Peyer's patch (tissue), 4 donors: ENCODE measurements at places on chromosomes 11 and 22.

GRCh38 chr11:70703141-70704064 lies 305.1 kb downstream of the CTTN start:
- DNase-seq = peak; percentile 24

GRCh38 chr22:47225931-47226633 lies 463.6 kb downstream of the TBC1D22A start:
- no peak for DNase-seq

DNA sequence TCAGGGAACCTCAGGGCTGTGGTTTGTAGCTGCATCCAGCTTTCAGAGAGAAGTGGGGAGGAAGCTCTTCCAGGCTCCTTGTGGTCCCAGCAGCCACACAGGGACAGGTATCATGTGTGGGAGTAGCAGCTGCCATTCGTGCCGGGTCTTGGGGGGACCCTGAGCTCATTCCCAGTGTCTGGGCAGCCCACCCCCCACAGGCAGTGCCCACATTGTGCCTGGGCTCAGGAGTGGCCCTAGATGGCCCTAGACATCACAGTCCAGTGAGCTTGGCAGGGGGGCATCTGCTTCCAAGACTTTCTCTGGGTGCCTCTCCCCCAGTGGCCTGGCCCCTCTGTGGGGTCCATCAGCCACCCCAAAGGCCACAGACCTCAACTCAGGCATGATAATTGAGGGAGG lies 619.7 kb downstream of the BRD1 start:
- peak; percentile 33 for DNase-seq

- DNase-seq = no peak
These were observed 2.9 kb upstream of the SHANK2 start for GRCh38 chr11:71255323-71255722.

- DNase-seq = no peak
These were observed 59.3 kb downstream of the STIM1 start for GRCh38 chr11:3914805-3915204.

DNA sequence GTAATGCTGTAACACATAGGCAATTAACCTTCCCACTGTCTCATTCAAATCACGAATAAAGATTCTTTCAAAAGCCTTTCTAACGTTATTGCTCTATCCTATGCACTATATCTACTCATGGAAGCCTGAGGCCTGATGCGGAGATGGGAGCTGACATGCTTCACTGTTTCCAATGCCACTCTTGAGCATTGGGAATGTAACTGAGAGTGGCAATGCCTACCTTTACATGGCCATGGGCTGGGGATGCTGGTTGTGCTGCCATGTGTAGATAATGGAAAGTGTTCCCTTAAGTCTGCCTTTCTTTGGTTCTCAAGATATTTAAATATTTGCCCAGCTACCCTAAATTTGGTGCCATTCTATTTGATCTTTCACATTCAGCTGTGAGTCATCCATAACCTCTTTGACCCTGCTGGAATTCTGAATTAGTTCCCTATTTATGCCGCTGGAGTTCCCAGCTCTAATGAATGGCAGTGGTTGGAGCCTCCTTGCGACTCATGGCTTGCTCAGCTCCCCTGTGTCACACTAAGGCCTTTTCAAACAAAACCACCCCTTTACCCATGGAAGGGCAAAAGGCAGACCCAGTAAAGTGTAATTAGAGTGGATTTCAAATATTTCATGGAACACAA lies 21.4 kb upstream of the DKK3 start:
- DNase-seq = no peak

DNA sequence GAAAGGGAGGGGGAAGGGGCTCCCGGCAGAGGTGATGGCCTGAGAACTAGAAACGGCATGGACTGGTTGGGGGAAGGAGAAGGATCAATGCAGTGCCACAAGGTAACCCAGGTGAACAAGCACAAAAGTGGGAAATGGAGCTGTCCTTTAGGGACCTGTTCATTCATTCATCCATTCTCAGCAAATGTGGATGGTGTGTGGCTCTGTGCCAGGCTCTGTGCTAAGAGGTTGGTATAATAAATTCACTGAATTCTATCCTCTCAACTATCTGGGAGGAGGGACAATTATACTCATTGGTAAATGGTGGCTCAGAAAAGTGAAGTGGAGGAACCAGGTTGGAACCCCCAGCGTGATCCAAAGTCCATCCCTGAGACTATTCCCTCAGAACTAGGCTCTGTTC lies 18.6 kb upstream of the ARAP1 start:
- DNase-seq = no peak

DNA sequence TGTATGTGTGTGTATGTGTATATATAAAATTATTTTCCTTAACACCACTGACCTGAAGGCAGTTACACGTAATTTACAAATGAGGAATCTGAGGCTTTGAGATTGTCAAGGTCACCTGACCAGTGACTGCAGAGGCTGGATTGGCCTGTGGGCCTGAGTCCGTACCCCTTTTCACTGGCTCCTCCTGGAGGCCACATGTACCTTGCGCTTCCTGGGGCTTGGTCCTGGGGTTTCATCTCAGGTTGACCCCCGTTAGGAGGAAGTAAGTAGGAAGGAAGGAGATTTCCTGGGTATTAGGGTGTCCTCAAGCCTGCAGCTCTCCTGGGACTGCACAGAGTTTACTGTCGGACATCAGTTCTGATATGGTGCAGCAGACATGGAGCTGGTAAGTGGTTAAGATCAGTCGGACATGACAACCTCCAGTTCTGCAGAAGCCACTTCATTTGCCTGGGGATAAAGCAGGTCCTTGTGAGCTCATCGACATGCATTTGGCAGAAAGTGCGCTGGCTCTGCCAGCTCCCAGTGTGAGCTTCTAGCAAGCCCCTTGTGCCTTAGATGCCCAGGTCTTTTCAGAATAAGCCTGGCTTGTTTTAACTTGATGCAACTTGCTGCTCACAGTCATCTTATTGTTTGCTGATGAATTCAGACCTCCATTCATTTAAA lies 36.6 kb downstream of the ST3GAL4 start:
- DNase-seq = no peak

DNA sequence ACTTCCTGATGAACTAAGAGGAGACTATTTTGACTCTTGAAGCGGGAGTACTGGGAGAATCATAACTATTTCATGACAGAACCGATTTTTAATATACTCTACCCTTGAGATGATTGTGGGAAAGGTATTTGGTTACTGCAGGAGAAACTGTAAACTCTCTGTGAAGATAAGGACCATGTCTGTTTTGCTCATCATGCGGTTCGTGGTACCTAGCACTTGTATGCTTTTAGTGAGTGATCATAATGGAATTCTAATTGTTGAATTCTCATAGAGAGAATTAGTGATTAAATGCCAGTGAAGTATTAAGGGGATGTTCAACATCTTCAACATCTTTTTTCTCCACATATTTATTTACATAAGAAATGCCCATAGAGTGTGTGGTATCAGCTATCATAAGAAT lies 11.4 kb downstream of the AASDHPPT start:
- DNase-seq = no peak

- DNase-seq = peak; percentile 40
These were observed 4.7 kb downstream of the OSBPL5 start for GRCh38 chr11:3160252-3161031.

GRCh38 chr11:101127699-101128570 lies 1.7 kb downstream of the PGR start:
- DNase-seq = no peak

DNA sequence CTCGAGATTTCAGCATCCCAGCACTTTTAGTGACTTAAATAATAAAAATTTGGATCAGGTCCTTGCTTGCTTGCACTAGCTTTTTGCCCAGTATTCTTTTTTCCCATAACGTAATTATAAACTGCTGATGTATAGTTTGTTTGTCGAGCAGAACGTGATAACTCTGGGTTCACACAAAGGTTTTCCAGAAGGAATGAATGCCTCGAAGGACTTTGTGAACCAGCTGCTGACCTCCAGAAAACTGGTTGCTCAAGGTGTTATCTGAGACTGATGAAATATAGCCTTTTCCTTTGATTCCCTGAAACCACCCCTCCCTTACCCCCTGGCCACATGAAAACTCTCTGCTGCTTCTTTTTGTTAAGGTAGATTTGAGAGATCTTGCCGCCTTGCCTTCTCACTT lies 229.1 kb upstream of the CARD18 start:
- no peak for DNase-seq

DNA sequence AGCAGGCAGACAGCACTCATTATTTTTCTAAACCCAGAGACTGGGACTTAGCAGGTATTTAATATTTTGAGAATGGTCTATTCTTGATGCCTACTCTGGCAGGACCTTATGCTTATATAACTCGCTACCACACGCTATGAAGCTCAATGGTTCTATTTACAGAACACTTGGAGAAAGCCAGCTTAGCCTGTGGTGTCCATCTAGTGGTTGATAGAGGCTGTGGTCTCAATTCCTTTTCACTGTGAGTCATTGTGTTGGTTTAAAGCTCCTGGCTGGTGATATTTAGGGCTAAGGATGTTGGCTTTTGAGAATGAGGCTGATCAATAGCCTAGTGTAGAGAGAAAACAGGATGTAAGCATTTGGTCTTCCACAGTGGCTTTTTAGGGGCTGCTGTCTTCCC lies 206.4 kb downstream of the DBX1 start:
- no peak for DNase-seq

- no peak for DNase-seq
These were observed 80.5 kb downstream of the MYO7A start for GRCh38 chr11:77208535-77208934.

DNA sequence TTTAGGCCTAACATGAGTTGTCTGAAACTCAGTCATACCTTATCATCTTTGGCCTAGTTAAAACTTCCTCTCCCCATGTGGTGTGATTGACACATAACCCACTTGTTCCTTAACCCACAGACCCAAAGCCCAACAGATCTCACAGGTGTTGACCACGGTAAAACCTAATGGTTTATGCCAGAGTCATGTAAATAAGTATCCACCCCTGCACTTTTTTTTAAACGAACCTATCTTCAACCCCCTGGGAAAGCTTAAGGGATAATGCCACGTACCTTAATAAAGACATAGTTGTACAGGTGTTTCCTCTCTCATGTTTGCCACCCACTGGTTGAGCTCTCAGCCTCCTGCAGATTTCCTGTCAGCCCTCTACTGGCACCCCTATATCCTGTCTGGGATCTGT lies 709.3 kb upstream of the CCDC179 start:
- no peak for DNase-seq

- DNase-seq = no peak
These were observed 52.3 kb upstream of the SOX6 start for GRCh38 chr11:16408619-16409018.

DNA sequence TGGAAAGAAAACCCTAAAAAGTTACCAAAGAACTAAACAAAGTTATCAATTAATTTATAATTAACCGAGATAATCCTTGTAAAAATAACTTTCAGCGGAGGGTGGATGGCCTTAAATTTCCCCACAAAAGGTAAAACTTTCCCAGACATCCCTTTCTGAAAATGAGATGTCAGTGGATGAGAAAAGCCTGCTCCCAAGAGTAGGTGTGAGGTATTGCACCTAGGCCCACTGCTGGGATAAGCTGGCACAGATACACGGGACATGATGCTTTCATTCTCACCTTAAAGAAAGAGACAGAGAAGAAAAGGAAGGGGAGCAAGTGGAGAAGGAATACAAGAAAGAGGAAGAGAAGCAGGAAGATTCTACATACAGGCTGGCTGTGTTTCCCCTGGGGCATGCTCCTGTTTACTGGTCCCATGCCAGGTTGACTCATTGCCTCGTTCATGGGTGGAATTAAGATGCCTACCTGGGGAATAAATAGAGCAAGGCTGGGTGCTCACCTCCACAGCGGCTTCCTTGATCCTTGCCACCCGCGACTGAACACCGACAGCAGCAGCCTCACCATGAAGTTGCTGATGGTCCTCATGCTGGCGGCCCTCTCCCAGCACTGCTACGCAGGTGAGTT lies at the start of gene SCGB2A2:
Gene SCGB2A2 (plus strand): TSS at position 505 of the 625 bp plus-strand sequence. CDS start 59 bp downstream, at position 564.
- no peak for DNase-seq

GRCh38 chr11:74770456-74770855 lies 21.8 kb downstream of the RNF169 start:
- no peak for DNase-seq

DNA sequence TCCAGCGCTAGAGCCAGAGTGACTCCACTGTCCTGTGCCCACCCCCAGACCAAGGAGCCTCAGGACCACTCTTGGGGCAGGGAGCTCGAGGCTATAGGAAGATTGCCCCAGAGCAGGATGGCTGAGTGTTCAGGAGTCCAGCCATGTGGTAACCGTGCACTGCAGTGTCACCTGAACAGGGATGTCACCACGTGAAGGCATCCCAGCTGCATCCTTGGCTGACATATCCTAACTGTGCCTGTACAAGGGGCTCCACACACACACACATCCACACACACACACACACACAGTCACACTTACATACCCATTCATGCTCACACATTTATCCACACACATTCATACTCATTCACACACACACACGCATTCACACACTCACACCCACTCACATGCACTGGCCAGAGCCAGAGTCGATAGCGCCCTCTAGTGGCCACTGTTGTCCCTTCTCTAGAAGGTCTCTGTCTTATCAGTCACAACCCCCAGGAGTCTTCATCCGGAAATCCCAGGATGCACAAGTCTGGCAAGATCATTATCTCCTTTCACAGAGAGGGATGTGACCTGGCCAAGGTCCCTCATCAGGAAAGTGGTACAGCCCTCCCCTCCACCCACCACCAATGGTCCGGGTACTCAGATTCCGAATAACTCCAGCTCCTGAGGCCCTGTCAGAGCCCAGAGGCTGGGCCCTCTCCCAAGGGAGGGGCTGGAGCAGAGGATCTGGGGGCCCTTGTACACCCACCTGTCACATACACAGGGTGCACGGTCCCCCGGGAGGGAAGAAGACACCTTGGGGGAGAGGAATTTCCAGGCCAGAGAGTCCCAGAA lies 55.1 kb downstream of the IGLL5 start:
- DNase-seq = peak; percentile 59

GRCh38 chr22:39592081-39593065 lies 21.8 kb downstream of the CACNA1I start:
- DNase-seq = no peak

GRCh38 chr11:78802058-78802761 lies 227.5 kb upstream of the NARS2 start:
- DNase-seq = no peak

- DNase-seq = no peak
These were observed 2.9 kb upstream of the MGAT3 start for GRCh38 chr22:39453765-39454378.

DNA sequence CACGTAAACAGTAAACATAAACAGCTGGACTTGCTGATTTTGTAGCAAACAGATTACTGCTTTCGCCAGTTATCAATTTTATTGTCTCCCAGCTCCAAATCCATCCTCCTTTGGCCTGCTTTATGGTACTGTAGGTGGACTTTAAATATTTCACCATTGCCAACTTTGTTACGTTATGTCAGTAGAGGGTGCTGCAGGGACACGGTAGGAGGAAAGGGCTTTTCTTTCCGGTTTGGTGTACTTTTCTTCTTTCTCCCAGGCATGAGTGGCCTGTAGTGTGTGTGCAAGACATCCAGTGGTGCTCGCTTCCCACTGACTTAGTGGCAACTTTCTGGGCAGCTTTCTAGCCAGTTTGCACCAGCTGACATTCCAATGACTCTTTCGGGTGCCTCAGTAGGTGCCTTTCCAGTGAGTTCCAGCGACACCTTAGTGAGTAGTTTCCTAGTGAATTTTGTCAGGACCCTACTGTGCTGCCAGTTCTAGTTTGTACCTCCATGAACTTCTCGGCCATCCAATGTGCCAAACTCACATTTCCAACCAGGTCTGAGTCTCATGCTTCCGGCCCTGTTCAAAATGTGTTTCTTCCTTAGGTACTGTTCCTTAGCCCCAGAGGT lies 267.6 kb upstream of the TENM4 start:
- DNase-seq = no peak
